ENCODE measurements at places on chromosomes 12 and 14.

GRCh38 chr14:69152902-69153151 lies at the start of gene DCAF5:
Gene DCAF5, minus strand, starts transcription at chr14:69153119. Its CDS starts 141 bp downstream, at chr14:69152978.
- DNase-seq, result peak; percentile 87

GRCh38 chr12:22254478-22254877 lies 80.0 kb downstream of the ST8SIA1 start:
- no peak for DNase-seq

- no peak for DNase-seq
Observed at GRCh38 chr12:84772281-84772680, 140.3 kb downstream of the SLC6A15 start.

- no peak for DNase-seq
Observed at GRCh38 chr12:113284751-113285150, 50.2 kb downstream of the SLC8B1 start.

DNA sequence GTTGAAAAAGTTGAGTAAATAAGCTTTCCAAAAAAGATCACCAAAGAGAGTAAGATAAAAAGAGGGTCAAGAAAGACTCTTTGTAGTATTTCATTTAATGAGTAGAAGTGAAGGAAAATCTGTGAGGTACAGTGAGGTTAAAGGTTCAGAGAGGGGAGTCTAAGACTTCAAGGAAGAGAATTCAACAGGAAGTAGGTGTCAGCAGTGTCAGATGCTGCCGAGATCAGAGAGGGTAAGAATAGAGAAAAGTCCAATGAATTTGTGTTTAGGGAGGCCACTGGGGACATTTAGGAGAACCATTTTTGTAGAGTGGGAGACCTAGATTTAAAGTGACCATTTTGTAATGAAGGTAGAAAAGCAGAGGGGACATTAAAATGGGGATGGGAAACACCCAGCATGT lies 71.6 kb upstream of the KRAS start:
- DNase-seq, result no peak

DNA sequence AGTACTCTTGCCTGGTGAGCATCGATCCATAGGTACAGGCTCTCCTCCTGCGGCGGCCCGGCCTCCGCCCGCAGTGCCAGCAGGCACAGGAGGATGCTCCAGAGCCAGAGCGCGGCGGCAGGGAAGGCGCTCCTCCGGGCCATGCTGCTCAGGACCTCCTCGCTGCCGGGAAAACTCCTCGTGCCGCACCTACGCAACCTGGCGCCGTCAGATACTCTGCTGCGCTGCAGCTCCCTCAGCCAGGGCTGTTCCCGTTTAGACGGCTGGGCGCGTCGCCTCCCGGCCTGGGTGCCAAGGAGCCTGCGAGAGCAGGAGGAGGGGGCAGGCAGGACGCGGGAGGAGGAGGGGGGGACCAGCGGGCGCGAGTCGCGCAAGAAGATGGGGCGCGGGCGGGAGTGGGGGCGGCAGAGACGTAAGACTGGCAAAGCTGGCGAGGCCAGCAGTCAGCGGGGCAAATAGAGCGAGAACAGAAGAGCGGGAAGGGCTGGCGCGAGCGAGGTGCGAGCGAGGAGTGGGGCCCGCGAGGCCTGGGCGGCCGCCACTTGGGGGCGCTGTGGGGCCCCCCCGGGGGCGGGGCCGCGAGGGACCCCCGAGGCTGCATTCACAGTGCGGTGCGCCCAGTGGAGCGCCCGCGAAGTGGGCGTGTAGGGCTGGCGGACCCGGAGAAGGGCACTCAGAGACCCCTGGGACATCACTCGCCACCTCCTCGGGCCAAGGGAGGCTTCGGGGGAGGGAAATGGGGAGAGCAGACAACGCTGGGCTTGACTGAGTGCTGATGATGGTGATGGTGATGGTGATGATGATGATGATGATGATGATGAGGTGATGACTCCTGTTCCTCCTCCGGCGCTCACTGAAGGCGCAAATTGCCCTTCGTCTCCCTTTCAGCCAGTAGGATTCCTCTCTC lies at the start of gene WIF1:
TSS of gene WIF1 (minus strand) at position 257 of the 907 bp plus-strand sequence. CDS start at position 143, 114 bp downstream.
- DNase-seq, result peak; percentile 18

DNA sequence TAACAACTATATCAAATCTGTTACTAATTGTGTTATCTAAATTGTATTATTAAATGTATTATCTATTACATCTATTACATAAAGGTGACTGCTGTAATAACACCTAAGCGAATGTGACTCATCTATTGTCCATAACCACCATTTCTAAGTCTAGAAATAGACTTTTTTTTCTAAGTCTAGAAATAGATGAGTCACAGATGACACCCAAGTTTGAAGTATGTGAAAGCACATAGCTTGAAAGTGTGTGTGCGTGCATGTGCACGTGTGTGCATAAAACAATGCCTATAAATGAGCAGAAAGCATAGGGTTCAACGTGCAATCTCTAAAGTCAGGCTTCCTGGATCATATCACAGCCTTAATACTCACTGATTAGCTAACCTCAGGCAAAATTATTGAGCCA lies 451.3 kb upstream of the USP15 start:
- no peak for DNase-seq

GRCh38 chr14:95361373-95362137 lies 41.8 kb upstream of the CLMN start:
- peak; percentile 31 for DNase-seq

DNA sequence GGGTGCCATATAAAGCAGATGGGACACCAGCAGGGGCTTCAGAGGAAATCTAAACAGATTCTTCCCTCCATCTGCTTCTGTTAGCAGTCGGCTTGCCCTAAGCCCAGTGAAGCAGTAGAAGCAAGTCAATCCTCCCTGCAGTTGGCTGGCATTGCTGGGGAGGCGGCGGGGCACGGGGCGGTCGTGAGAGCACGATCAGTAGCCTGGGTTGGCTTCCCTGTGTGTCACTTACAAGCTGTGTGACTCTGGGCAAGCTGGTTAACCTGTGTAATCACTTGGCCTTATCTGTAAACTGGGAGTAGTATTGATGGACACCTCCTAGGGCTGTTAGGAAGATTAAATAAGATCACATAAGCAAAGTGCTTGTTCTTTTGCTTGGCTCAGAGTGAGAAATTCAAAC lies 19.4 kb downstream of the MYRFL start:
- DNase-seq, result no peak

GRCh38 chr14:62420847-62421246 lies 624.4 kb downstream of the KCNH5 start:
- DNase-seq, result no peak

DNA sequence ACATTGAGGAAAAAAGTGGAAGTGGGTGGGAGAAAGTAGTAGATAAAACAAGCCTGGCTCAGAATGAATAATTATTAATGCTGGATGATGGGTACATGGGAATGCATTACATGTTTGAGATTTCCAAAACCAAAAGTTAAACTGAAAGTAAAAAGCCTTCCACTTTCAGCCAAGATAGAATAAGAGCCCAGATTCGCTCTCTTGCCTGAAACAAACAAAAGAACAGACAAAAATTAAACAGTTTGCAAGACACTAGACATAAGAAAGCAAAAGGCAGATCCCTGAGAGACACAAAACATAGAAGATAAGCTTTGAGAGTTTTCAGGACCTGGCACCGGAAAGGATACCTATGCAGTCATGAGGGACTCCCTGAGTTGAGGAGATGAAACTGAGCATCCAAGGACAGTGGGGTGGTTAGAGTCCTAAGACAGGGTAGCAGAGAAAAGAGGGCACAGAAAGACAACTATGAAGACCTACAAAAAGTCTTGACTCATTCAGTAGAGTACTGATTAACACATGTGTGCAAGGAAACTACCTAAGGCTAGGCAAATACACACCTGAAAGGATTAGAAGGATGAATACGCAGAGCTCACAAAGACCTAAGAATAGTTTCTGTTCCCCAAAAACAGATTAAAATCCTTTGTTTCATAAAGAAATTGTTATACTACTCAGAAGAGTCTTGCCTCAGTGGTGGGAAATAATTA lies 54.1 kb downstream of the CEP83 start:
- DNase-seq, result no peak

GRCh38 chr12:76290963-76291859 lies 57.0 kb downstream of the BBS10 start:
- DNase-seq, result no peak

- no peak for DNase-seq
Observed at GRCh38 chr12:15272376-15272775, 49.9 kb upstream of the PTPRO start.

- no peak for DNase-seq
Observed at GRCh38 chr12:48040354-48040753, 36.1 kb upstream of the COL2A1 start.

GRCh38 chr12:105220929-105221290 lies 15.1 kb downstream of the APPL2 start:
- DNase-seq, result no peak

- no peak for DNase-seq
Observed at GRCh38 chr14:23217032-23218020, 20.4 kb upstream of the RNF212B start.

All from stimulated activated CD4-positive, alpha-beta T cell treated with anti-CD3 and anti-CD28 coated beads, Interleukin-12 subunit alpha, Interleukin-12 subunit beta, amount 100 ng/mL, for 4 hours (primary cell).